Thymus (tissue), 14 donors: ENCODE measurements at places on chromosomes 5 and 9.

DNA sequence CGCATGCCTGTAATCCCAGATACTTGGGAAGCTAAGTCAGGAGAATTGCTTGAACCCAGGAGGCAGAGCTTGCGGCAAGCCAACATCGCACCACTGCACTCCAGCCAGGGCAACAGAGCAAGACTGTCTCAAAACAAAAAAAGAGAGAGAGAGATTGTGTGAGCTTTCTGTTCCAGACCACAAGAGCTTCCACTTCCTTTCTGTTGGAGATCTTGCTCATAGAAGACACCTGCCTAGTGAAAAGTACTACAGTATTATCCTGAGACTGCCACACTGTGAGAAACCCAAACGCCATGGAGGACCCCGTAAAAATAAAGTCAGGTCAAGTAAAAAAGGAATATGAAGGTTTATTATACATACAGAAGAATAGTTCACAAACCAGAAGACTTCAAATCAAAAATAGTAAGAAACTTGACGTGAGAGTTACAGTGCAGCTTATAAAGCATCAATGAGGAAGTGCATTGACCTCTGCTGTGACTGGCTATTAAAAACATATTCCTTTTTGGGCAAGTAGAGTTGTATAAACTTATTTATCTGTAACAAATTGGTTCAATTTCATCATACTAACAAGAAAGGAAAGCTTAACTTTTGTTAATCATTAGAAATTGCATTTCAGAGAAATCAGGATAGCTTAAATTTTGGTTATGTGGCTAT is 4.3 kb upstream of the EMB start:
- peak; percentile 50 for DNase-seq

GRCh38 chr5:142870532-142871362 is 100.6 kb downstream of the ARHGAP26 start:
- no peak for DNase-seq

DNA sequence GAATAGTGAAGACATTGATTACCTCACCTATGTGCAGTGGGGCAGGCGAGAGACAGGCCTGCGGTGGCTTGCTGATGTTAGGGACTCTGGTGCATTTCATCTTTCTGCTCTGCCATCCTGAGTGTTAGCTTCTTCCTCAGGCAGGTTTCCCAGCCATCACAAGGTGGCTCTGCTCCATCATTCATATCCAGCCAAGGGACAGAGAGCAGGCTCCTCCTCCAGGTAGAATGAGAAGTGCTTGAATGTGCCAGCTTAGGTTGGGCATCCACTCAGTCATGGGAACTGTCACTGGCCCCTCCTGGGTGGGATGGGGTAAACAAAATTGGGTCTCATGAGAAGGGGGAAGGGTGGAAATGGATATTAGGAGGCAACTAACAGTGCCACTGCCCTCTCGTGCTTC is 24.8 kb downstream of the GPR107 start:
- no peak for DNase-seq

- DNase-seq = no peak
Measured at GRCh38 chr5:26434688-26435087, 603.7 kb downstream of the CDH9 start.

DNA sequence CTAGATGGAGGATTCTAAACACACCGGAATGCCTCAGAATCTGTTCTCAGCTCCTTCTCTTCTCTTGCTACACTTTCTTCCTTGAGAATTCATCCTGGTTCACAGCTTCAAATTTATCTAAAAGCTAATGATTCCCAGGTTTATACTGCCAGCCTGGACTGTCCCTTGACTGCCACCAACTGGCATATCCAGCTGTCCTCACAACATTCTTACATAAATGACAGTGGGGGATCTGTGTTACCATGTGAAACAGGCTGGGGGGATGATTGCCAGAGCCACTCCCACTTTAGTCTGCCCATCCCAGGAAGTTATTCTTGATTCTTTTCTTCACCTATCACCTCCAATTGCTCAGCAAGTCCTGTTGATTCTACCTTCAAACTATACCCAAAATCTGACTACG is 27.2 kb upstream of the ZFR start:
- DNase-seq = no peak

DNA sequence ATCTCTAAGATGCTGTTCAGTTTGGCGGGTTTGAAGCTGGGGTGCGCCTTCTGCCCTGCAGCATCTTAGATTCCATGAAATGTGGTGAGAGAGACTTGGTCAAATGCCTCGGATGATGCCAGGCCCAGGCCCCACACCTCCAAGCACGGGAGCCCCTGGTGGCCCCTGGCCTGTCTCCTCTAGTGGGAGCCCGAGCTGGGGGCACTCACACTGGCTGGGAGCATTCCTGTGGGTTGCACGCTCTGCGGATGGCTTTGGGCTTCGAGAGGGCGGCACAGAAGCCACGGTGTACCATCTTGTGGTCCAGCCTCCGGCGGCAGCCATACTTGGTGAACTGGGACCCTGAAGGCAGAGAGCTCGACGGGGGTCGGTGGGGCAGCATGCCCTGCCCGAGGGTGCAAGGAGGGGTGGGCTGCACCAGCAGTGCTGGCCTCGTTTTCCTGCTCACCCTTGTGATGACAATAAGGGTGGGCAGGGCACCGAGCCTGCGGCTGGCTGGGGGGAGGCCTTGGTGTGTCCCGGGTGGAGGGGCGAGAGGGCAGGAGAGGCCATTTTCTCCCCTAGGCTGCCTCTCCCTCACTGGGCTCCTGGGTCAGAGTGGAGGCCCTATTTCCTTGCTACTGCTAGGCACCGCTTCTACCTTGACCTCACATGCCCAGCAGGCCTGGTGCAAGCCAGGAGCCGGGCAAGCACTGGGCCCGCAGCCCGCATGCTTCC is 65.8 kb downstream of the ZNF354C start:
- no peak for DNase-seq
